ENCODE measurements at places on chromosomes 1 and 21.

- DNase-seq, result no peak
Measured at GRCh38 chr1:199163670-199164069, 524.8 kb downstream of the PTPRC start.

DNA sequence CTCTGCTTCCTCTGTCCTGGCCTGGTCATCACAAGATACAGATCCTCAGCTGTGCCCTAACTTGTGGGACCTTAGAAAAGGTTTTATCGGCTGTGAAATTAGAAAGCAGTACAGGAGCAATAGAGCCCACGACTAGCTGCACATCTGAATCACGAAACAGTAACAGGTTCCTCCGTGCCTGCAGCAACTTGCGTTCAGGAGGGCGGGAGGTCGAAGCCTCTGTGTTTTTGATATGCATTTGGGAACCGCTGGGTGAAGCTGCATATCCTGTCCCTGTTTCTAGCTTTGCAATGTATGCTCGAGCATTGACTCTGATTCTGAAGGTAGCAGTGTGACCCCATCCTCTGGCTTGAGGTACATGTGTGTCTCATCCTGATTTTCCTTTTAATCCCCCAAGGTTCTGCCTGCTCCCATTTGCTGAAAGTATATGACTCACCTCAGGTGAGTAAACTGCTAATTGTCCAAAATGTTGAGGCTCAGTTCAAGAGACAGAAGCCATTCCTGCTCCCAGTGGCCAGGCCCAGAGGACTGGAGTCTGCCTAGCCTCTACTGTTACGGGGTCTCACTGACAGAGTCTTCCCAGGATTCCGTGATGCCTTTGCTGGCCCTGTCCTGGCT lies 44.3 kb downstream of the SCCPDH start:
- DNase-seq, result no peak

DNA sequence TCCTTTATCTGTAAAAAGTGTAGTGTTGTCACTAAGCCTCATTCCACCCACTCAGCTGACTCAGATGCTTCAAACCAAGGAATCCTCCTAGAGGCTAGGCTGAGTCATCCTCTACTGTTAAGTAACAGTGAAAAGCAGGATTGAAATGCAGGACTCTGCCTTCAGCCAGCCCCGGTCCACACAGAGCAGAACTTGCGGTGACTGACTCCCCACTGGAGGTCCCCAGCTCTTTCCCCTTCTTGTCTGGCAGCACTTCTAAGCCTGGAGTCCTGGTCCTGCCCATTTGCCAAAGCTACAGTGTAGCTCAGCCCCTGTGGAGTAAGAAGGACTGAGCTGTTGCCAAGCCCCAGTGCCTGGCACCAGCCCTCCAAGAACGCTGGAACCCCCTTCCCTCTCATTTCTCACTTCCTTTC lies 1.7 kb downstream of the RAB7B start:
- DNase-seq, result peak; percentile 50

GRCh38 chr1:9426291-9426711 lies 113.0 kb upstream of the SLC25A33 start:
- no peak for DNase-seq
